ENCODE measurements at places on chromosomes 7 and 10. TPM values are rescaled to one million over a fixed set of nuclear protein-coding genes. Genes with fewer than 3 reads are reported as not detected.

GRCh38 chr10:3106928-3107425 lies 39.6 kb downstream of the PFKP start:
- no peak for DNase-seq

- DNase-seq, result no peak
Observed at GRCh38 chr7:50315739-50316671, 11.5 kb downstream of the IKZF1 start.

GRCh38 chr7:82674268-82674667 lies 230.7 kb upstream of the CACNA2D1 start:
- no peak for DNase-seq

GRCh38 chr10:29140151-29140550 lies 148.7 kb upstream of the LYZL1 start:
- no peak for DNase-seq

GRCh38 chr7:105178177-105178576 lies 164.2 kb downstream of the KMT2E start:
- DNase-seq, result no peak

GRCh38 chr10:102241444-102242117 lies at the start of gene PITX3:
Gene PITX3, minus strand, starts transcription at chr10:102241512. Its CDS starts 9,432 bp downstream, at chr10:102232080.
- DNase-seq, result peak; percentile 90

- DNase-seq, result no peak
Observed at GRCh38 chr10:6089334-6090219, 743 bp downstream of the RBM17 start.

DGKB gene
- total RNA-seq, result 0.99 TPM

GPR26 gene
- total RNA-seq, result not detected
